Stimulated activated CD8-positive, alpha-beta memory T cell treated with anti-CD3 and anti-CD28 coated beads, Interleukin-7, amount 100 ng/mL, for 48 hours (primary cell): ENCODE measurements at places on chromosomes 2 and 18.

DNA sequence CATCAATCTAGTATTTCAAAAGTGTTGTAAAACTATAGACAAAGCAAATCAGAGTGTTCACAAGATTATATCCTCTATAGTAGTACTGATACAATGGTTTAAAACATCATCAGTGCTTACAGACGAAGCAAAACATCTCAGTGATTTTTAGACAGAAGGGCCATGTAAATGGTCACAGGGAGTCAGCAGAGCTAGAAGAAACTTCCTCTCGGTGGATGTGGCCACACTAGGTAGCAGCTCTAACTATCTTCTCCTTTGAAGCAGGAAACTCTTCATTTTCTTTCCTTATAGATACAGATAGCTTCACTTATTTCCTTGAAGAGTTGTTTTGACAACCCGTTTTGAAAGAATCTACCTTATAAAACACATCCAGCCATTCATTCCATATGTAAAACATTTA is 80.4 kb upstream of the CD226 start:
- no peak for DNase-seq

- no peak for DNase-seq
Measured at GRCh38 chr2:233817995-233818638, 36.2 kb downstream of the HJURP start.

- no peak for DNase-seq
Measured at GRCh38 chr2:11574176-11575046, 40.6 kb downstream of the GREB1 start.

- DNase-seq: no peak
Measured at GRCh38 chr2:83224591-83225200, 1234.4 kb downstream of the SUCLG1 start.
